Activated T-helper 1 cell treated with Interleukin-2 at 50 U/mL for 16 hours (primary cell): ENCODE measurements at places on chromosomes 4 and X.

DNA sequence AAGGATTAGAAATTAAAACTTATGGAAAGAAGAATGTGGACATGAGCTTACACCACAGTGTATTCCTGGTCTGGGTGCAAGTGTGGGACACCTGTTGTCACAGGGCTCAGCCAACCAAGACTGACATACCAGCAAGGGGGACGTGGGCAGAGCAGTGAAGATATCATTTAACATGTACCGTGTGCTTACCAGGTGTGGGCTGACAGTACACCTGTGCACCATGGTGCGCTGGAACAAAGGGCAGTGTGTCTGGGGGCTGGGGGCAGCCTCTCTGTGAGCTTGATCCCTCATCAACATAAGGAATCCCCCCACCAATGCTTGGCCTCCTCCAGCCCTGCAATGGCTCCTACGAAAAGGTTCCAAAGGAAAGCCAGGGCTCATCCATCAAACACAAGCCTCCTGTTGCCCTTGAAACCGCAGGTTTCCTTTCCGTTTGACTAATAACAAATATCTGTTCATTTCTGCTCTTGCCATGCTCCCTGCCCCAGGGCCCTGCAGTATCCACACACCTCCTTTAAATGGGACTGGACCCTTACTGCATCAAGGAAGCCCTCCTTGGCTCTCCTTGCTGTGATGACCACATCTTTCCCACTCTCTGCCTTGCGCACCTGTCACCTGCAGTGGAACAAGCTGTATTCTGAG is 16.7 kb downstream of the EVC2 start:
- no peak for DNase-seq

DNA sequence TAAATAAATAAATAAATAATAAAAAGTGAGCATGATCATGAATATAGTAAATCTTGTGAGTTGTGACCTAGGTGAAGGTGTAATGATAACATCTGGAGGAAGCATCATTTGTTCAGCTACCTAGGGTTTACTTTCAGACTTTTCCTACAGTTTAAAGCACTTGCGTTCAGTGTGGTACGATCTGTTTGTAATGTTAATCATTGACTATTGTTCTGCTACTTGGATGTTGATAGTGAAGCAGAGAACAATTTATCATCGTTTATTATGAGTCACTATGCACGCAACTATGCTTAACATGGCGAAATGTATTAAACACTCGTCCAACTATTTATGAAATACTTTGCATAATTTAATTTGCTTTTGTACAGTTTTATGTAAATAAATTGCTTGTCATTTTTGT is 426.2 kb downstream of the PCDH7 start:
- DNase-seq, result no peak

GRCh38 chr4:73421708-73422457 is 14.1 kb upstream of the AFP start:
- no peak for DNase-seq

- no peak for DNase-seq
Observed at GRCh38 chr4:119632216-119632615, 3.6 kb upstream of the PDE5A start.

DNA sequence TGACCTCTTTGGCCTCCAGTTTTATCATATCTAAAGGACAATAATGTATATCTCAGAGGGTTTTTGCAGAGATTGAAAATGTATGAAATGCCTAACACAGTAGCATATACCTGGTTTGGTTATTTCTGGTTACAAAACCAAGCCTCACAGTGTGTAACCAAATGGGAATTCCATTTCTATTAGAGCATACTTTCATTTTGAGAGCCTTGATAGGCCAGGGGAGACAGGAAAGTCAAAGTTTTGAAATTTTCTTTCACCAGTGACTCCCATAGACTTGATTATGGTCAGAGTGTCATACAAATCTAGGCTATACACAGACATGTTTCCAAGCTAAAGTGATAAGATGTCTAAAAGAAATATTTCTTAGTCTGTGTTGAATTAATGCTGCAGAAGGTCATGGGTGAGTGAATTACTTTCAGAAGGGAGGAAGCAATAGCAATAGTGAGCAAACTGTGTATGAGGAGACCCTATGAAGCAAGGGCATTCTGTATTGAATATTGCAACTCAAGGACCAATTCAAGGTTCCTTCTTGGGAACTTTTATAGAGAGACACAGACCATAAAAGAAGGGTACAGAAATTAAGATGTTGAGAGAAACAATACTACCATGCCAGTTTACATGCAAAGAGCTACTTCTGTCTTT is 151.1 kb downstream of the PDE5A start:
- no peak for DNase-seq
